ENCODE measurements at places on chromosomes 4 and X. TPM values are rescaled to one million over a fixed set of nuclear protein-coding genes. Genes with fewer than 3 reads are reported as not detected.

Gene ERVMER34-1
- not detected for total RNA-seq

Gene CHRNA9
- not detected for total RNA-seq

Gene PTTG2
- total RNA-seq, result 8.3 TPM

Gene SCLT1
- total RNA-seq, result 14.0 TPM

Gene NDNF
- total RNA-seq, result 2.9 TPM

Gene STK32B
- 3.3 TPM for total RNA-seq

Gene RAB41
- total RNA-seq, result not detected

Gene MPP1
- total RNA-seq, result 33.0 TPM

Gene ZIC3
- total RNA-seq, result not detected

Gene UTP3
- 13.3 TPM for total RNA-seq

Gene SYTL4
- 25.4 TPM for total RNA-seq

Gene CSN2
- not detected for total RNA-seq

Gene NLRP2B
- not detected for total RNA-seq

GRCh38 chrX:16612257-16612897 lies 37.6 kb upstream of the S100G start:
- DNase-seq, result no peak

GRCh38 chrX:118225711-118226428 lies 109.3 kb upstream of the KLHL13 start:
- no peak for DNase-seq

DNA sequence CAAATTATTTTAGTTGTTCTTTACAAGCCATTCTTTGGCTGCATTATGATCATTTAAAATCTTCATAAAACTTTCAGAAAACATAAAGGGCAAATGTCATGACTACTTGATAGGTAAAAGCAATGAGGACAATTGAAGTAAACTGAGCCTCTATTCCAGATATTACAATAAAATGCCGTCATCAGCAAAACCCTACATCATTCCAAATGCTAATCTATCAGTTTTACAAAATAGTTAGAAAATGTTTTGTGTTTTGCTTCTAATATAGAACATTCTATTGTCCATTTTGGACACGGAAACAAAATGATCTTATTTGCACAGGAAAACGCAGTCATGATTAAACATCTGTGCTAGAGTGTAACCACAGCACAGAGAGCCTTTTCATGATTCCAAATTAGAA lies 1330.6 kb upstream of the ADGRL3 start:
- no peak for DNase-seq

- DNase-seq, result no peak
Observed at GRCh38 chr4:89303814-89304388, 3.7 kb downstream of the GPRIN3 start.

- no peak for DNase-seq
Observed at GRCh38 chrX:13028871-13029636, 15.4 kb downstream of the FAM9C start.

DNA sequence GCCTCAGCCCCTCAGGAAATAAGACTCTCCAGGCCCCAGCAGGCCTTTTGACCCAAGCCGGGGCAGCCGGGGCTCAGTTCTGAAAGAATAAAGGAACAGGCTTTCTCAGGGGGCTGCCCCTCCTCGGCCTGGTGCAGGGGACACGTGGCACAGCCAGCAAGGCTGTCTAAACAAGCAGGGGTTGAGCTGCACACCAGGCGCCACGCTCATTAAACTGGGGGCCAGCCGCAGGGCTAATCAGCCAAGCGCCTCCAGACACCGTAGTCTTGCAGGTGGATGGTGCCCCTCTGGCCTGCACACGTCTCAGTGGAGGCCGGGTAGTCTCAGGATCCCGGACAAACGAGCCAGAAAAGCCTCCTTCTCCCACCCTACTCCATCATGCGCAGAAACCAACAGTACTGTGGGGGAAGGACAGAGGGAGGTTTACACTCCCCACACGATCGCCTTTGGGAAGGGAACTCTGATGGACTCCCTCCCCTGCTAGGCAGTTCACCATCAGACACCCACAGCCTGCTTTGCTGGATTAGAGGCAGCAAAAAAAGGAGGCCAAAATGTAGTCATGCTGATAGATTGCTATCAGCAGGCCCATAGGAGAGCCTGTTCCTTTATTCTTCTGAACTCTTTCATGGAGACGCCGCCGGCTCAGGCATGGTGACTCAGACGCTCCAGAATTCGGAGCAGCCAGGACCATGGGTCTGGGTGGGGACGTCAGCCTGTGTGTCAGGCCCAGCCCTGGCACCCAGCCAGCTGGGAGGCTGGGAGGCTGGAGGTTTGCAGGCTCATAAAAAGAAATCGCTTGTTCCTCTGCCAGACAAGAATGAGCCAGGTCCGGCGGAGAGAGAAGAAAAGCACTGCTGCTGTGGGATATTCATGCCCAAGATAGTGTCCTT lies 342.4 kb downstream of the BCOR start:
- DNase-seq, result no peak

DNA sequence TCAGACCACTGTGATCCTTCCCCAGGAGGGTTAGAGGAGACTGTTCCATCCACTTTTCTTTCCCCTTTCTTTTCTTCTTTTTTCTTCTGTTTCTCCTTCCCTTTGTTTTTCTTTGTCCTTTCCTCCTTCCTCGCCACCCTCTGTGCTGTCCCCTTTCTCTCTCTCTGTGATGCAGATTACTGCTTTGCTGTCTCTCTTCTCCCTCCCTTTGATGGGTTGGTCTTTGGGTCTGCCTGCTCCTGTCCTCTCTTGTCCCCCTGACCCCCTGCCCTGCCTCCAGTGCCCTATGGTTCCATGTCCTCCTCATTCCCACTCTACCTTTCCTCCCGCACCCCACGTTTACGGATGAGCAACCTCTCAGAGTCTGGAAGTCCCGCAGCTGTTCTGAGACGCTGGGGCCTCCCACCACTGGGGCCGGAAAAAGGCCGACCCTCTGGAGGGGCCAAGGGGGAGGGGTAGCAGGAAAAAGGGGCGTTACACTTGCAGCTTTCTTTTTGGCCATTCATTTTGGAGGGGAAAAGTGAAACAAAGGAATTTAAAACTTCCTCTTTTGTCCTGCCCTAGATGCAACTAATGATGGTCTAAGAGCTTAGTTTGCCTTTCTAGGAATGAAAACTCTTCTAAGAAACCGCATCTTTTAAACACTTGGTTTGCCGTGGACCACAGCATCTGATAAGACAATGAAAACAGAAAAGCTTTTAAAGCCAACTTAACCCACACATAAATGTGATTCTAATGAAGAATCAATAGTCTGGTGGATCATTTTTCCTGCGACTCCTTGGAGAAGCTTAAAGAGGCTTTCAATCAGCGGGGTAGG lies 24.5 kb upstream of the TSR2 start:
- DNase-seq, result no peak

GRCh38 chr4:146059865-146060264 lies 115.7 kb upstream of the LSM6 start:
- DNase-seq, result no peak

- no peak for DNase-seq
Observed at GRCh38 chrX:148024425-148025148, 43.5 kb downstream of the FMR1NB start.

- no peak for DNase-seq
Observed at GRCh38 chrX:107102980-107103379, 15.6 kb downstream of the RBM41 start.

GRCh38 chrX:26908218-26908617 lies 554.9 kb downstream of the PPP4R3C start:
- no peak for DNase-seq

- DNase-seq, result no peak
Observed at GRCh38 chrX:9310616-9311015, 154.2 kb upstream of the TBL1X start.

GRCh38 chr4:161336016-161336530 lies 827.7 kb downstream of the FSTL5 start:
- no peak for DNase-seq

DNA sequence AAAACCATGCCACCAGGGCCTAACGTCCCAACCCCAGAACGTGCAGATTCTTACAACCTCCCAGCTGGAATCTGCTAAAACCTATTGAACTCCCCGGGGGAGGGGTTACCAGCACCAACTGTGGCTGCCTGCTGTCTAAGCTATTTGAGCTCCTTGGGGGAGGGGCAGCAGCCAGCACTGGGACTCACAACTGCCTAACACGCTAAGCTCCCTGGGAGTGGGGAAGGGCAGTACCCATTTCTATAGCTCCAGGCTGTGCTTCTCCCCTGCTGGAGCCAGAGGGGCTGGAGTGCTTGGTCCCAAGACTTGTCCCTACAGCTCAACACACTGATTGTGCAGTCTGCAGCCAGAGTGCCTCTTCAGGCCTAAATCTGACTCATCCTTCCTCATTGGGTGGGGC lies 459.8 kb upstream of the FGF16 start:
- DNase-seq, result no peak

DNA sequence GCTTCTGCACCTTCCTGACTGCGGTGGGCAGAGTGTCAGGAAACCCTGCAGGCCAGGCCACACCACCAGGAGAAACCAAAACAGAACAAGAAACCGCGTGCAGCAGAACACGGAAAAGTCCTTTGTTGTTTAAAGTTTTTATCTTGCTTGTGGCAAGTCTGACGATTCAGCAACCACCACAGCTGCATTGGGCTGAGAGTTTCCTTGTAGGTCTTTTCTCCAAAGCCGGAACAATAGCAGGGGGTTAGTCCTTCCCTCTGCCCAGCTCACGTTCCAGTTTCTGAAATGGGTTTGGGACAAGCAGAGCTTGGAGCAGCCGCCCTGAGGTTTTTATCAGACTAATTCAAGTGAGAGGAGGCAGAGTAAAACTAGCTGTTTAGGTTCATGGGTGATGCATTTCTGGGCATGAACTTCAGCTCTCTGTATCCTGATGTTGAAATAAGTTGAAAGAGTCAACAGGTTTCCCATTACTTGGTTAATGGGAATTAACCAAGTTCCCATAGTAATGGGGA lies 216.9 kb downstream of the PTTG2 start:
- DNase-seq, result peak; percentile 77

GRCh38 chr4:18626996-18627395 lies 605.4 kb upstream of the LCORL start:
- DNase-seq, result no peak

Data from Peyer's patch (tissue), 4 donors.